ENCODE measurements at places on chromosomes 1 and 21.

DNA sequence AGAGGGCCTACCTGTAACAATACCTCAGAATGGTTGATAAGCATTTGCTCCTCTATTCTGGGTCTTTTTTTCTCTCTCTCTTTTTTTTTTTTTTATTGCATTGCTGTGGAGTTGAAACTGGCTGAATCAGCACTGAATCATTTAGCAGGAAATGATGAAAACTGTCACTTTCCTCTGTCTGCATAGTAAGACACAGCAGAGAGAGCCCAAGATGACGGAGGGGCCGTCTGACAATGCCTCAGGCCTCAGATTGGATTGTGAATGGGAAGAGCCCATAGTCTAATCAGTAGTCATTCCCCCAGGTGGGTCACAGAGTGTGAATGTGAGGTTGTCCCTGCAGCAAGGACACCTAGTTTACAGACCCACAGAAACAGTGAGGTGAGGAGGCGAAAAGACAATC, 193.2 kb upstream of the PLXNA2 start:
- DNase-seq, result no peak

DNA sequence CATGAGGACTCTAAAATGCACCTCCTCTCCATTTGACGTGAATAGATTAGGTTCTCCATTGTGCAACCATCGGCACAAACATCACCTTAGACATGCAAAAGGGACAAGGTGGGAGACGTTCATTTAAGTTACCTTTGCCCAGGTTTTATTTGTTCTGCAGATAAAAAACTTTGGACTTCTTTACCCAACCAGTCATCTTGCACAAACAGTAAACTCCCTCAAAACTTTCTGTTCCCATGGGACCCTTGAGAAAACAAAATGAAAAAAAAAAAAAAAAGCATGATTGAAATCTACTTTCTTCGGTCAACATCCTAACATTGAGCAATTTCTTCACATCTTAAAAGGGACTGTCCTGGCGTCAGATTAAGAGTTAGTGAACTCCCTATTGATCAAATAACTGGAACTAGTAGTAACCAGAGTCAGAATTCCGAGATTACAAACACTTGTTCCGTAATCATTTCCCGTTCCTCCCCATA, 31.4 kb upstream of the PROX1 start:
- no peak for DNase-seq

DNA sequence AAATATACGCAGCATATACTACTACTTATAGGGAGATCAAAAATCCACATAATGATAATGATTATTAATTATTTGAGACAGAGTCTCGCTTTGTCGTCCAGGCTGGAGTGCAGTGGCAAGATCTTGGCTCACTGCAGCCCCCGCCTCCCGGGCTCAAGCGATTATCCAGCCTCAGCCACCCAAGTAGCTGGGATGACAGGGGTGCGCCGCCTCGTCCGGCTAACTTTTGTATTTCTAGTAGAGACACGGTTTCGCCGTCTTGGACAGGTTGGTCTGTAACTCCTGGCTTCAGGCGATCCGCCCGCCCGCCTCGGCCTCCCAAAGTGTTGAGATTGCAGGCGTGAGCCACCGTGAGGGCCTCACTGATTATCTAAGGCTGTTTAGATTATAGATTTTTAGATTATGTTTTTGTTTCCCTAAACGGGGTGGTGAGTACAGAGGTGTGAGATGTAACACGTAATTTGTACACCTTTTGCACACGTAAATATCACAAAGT, 548 bp upstream of the SLC25A33 start:
- DNase-seq, result no peak

- DNase-seq, result no peak
Measured at GRCh38 chr1:169473347-169473746, 12.4 kb downstream of the SLC19A2 start.

- no peak for DNase-seq
Measured at GRCh38 chr1:226157761-226158316, 28.7 kb downstream of the ACBD3 start.

DNA sequence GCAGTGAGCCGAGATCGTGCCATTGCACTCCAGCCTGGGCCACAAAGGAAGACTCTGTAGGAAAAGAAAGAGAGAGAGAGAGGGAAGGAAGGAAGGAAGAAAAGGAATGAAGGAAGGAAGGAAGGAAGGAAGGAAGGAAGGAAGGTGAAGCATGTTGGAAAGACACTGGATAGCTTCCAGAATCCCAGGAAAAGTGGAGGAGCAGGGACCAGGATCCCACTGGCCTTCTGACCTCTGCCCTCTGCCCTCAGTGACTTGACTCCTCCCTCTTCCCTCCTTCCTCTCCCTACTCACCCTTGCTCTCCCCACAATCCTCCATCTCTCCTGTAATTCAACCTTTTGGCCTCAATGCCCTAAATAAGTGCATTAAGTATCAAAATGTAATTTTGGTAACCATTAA, 4.1 kb upstream of the UTS2 start:
- DNase-seq, result no peak

All from hippocampal formation (tissue), 2 donors.